ENCODE measurements at places on chromosomes 11 and 22.

DNA sequence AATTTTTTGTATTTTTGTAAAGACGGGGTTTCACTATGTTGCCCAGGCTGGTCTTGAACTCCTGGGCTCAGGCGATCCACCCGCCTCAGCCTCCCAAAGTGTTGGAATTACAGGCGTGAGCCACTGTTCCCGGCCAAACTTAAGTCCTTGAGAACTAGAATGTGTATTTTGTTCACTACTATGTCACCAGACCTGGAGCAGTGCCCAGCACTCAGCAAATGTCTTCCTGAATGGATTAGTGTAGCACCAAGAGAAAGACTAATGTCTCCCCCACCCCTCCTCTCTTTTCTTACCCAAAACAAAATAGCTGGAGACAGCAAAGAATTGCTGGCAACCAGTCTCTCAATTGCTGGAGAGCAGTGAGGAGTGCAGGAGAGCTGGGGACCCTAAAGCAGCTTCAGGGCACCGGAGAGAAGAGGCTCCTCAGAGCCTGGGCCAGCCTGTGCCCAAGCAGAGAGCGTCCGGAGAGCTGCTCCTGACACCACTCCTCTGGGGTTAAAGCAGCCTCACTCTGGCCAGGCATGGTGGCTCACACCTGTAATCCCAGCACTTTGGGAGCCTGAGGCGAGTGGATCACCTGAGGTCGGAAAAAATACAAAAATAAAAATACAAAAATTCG, 14.9 kb downstream of the SLC25A18 start:
- no peaks in the 10 kb centered on the region for H3K4me1 ChIP-seq
- H3K27ac ChIP-seq = no peak overlapping the region
- H3K36me3 ChIP-seq = no peaks in the 10 kb centered on the region

- no peak overlapping the region for H3K4me3 ChIP-seq
- no peak overlapping the region for H3K27ac ChIP-seq
- H3K4me1 ChIP-seq = no peaks in the 10 kb centered on the region
- DNase-seq = no peak
These were observed 10.1 kb upstream of the OR4A15 start for GRCh38 chr11:55357560-55358184.

- no peaks in the 10 kb centered on the region for H3K36me3 ChIP-seq
- no peak for DNase-seq
- no peaks in the 10 kb centered on the region for H3K27me3 ChIP-seq
- H3K27ac ChIP-seq = no peak overlapping the region
- H3K4me3 ChIP-seq = no peak overlapping the region
These were observed 46.6 kb downstream of the CWC15 start for GRCh38 chr11:94926698-94927237.

DNA sequence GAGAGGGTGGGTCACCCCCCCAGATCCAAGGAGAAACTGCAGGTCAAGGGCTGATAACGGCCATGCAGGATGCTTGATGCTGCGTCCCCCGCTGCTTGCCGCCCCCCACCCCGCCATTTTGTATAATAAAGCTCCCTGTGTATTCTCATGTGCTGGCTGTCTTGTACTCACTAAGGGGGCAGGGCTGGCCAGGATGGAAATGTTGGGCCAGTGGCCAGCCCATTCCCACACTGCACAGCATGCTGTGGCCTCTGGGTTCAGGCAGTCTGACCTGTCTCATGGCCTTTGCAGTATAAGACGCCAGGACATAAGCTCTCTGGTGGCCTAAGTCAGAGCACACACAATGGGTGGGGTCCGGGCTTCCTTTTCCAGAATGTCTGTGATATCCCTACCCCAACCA, 421 bp upstream of the PRR33 start:
- no peak overlapping the region for H3K4me3 ChIP-seq
- DNase-seq = no peak
- no peak overlapping the region for H3K27ac ChIP-seq
- peaks cover 32% of the 10 kb centered on the region for H3K4me1 ChIP-seq

GRCh38 chr11:92552942-92553341, 328.3 kb downstream of the FAT3 start:
- H3K4me3 ChIP-seq = no peak overlapping the region
- no peaks in the 10 kb centered on the region for H3K4me1 ChIP-seq
- no peaks in the 10 kb centered on the region for H3K36me3 ChIP-seq
- DNase-seq = no peak

GRCh38 chr11:132866783-132867545, 665.3 kb downstream of the OPCML start:
- no peak for DNase-seq
- H3K27me3 ChIP-seq = no peaks in the 10 kb centered on the region
- H3K4me3 ChIP-seq = no peak overlapping the region
- no peaks in the 10 kb centered on the region for H3K36me3 ChIP-seq

- H3K4me3 ChIP-seq = no peak overlapping the region
- no peaks in the 10 kb centered on the region for H3K4me1 ChIP-seq
- DNase-seq = no peak
- no peaks in the 10 kb centered on the region for H3K36me3 ChIP-seq
- H3K27me3 ChIP-seq = peaks cover 37% of the 10 kb centered on the region
- H3K27ac ChIP-seq = peak overlapping the region; percentile 86
These were observed 14.6 kb upstream of the ANO1 start for GRCh38 chr11:70063555-70063954.

- peaks cover 7% of the 10 kb centered on the region for H3K27me3 ChIP-seq
- no peak overlapping the region for H3K4me3 ChIP-seq
- H3K27ac ChIP-seq = no peak overlapping the region
- H3K4me1 ChIP-seq = no peaks in the 10 kb centered on the region
- DNase-seq = no peak
- H3K36me3 ChIP-seq = no peaks in the 10 kb centered on the region
These were observed 154.8 kb upstream of the RASSF10 start for GRCh38 chr11:12854297-12854661.

DNA sequence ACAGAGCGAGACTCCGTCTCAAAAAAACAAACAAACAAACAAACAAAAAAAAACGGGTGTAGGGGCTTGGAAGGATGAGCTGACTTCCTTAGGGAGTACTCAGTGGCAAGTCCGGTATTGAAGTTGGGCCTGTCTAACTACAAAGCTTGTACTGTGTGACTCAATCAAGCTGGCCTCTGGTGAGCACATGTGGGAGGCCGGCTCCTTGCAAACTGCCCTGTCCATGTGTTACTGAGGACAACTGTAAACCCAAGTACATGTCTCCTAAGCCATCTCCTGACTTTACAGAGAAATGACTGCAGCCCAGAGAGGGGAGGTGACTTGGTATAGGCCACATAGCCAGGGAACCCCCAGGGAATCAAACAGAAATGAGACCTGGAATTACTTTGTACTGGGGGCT, 11.6 kb downstream of the RIBC2 start:
- no peak for DNase-seq
- H3K4me1 ChIP-seq = peaks cover 18% of the 10 kb centered on the region
- H3K4me3 ChIP-seq = no peak overlapping the region
- no peak overlapping the region for H3K27ac ChIP-seq
- H3K27me3 ChIP-seq = peaks cover 25% of the 10 kb centered on the region

DNA sequence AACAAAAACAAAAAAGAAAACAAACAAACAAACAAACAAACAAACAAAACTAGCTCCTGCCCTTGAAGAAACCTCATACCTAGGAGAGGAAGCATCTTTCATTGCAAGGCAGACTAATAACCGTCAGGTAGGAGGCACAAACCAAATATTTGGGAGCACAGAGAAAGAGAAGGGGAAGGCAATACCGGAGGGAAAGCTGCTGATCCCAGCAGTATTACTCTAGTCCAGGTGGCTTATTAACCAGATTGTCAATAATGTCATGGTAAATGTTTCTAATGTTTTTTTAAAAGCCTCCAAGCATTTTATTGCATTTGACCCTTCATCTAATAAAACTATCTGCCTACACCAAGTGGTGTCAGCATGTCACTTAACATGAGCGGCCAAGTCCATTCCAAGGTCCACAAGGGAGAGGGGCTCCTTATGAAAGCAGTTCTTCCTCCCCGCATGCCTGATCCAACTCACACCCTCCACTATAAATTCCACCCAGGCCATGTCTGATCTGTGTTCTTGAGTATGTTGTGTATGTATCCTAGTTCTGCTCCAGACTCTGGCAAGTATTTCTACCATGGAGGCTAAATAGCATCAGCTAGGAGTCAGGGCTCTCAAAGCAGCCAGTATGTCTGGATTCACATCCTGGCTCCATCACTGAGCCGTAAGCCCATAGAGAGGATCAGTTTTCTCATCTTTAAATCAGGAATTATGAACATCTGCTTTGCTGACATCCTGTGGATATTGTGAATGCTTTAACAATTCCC, 208.1 kb upstream of the TENM4 start:
- no peaks in the 10 kb centered on the region for H3K27me3 ChIP-seq
- no peaks in the 10 kb centered on the region for H3K36me3 ChIP-seq
- no peak overlapping the region for H3K27ac ChIP-seq
- H3K4me1 ChIP-seq = no peaks in the 10 kb centered on the region
- DNase-seq = no peak
- H3K4me3 ChIP-seq = no peak overlapping the region
